Lung (tissue), 17 donors: ENCODE measurements at places on chromosomes 2 and 18. TPM values are rescaled to one million over a fixed set of nuclear protein-coding genes. Genes with fewer than 3 reads are reported as not detected.
A peak's percentile ranks its signal among the peaks of the same experiment; 100 is the strongest.

DNA sequence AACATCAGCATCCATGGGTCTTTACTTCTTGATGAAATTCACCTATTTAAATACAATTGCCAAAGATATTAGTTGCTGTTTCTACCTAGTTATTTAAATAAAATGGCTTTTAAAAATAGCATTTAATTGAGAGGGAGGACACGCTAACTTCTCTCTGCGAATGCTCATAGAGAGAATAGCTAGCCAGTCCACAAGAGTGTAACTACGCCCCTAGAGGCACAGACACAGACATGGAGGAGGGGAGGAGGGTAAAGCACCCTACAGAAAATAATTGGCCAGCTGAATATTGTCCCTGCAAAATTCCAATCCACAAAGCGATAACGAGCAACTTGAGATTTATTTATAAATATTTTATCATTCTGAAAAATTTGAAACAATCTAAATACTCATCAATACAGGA is 97.0 kb upstream of the PAPOLG start:
- DNase-seq = no peak

GRCh38 chr2:239378021-239378917 is 22.6 kb downstream of the HDAC4 start:
- no peak for DNase-seq

- no peak for DNase-seq
These were observed 196.4 kb downstream of the UXS1 start for GRCh38 chr2:105997711-105998110.

- peak; percentile 45 for DNase-seq
These were observed 62.9 kb downstream of the NOL10 start for GRCh38 chr2:10626837-10627236.

The SLC4A5 gene
- 5.2 TPM for total RNA-seq

The ALPP gene
- 7.0 TPM for total RNA-seq

DNA sequence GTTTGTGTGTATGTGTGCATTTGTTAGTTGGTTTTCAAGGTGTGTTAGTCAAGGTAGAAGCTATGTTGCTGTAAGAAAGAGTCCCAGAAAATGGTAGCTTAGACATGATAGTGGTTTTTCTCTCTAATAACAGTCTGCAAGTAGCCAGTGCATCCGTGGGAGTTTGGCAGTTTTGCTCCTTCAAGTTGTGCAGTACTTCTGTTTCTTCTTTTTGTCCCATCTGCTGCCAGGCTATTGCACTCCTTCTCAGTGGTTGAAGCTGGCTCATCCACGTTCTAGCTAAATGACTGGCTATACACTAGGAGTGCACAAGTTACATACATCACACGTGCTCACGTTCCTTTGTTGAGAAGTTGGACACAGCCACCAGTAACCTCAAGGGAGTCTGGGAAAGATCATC is 134.7 kb downstream of the ASXL3 start:
- DNase-seq = no peak

The PROC gene
- total RNA-seq = 0.37 TPM

GRCh38 chr2:213125646-213126347 is 25.6 kb downstream of the IKZF2 start:
- no peak for DNase-seq

DNA sequence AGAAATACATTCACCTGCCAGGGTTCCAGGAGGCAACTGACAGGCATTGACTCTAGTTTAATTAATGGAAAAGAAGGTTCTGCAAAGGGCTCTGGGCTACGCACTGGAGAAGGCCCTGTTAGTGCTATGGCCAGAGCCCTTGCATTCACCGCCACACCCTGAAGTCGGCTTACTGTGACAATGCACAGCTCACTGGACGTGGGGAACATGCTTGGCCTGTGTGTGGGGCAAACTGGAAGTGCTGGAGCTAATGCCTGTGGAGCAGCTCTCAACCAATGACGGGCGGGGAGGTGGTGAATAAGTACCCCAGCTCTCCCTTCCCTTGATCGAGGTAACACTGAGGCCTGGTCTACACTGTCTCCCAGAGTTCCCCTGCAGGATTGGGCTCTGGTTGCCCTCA is 209.8 kb downstream of the HAUS1 start:
- DNase-seq = no peak

GRCh38 chr18:10482363-10482984 is 28.0 kb downstream of the APCDD1 start:
- no peak for DNase-seq

GRCh38 chr2:158482594-158482993 is 25.8 kb downstream of the PKP4 start:
- DNase-seq = no peak

- DNase-seq = no peak
These were observed 94.4 kb upstream of the SATB2 start for GRCh38 chr2:199552141-199552540.

DNA sequence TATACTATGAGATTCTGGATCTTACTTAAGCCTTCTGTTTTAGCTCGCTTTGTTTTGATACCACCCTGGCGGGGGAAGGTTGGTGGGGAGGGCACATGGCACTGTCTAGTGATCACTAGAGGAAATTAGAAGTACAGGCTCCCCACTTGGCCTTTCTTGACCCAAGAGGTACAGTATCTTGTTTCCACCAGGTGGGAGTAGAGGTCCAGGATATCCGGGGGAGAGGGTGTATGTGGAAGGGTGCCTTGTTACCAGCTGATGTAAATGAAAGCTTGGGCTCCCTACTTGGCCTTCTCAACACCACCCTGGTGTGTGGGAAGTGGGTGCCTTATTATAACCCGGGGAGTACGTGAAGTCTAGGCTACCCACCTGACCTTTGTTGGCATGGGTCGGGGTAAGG is 7.5 kb downstream of the GALNT1 start:
- no peak for DNase-seq

DNA sequence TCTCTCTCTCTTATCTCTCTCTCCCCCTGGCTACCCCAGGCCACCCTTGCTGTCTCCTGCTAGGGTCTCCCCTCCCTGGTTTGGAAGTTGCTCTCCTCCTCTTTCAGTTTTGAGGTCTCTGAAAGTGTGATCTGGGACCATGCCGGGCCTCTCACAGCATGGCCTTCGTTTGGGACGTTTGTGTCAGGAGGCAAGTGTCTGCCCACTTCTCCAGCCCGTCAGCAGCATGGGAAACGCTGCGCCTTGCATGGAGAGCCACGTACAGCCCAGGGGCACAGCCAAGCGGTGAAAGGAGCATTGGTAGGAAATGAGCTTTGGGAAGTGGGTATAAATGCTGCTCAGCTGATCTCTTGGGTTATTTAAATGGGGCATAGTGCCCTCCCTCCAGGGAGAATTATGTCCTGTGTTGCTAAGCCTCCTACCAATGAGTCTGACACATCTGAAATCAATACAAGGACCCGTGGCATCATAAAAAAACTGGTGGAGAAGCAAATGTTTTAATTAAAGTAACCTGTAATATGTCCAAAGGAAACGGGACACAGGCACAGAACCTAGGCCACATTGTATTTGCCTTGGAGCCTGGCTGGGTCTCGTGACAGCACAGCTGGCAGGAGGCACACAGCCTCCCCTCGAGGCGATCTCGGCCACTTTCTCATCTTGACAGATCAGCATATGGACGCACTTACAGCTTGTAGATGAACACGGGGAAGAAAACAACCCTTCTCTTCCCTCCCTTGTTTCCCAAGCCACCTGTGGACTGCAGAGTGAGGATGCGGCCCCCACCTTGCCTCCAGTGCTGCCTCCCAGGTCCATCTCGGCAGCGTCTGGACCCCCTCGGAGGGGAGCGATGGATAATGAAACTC is 72.7 kb downstream of the SH3RF3 start:
- DNase-seq = peak; percentile 42
